Activated CD4-positive, alpha-beta T cell treated with anti-CD3 and anti-CD28 coated beads for 4 hours (primary cell): ENCODE measurements at places on chromosomes 13 and 19.

DNA sequence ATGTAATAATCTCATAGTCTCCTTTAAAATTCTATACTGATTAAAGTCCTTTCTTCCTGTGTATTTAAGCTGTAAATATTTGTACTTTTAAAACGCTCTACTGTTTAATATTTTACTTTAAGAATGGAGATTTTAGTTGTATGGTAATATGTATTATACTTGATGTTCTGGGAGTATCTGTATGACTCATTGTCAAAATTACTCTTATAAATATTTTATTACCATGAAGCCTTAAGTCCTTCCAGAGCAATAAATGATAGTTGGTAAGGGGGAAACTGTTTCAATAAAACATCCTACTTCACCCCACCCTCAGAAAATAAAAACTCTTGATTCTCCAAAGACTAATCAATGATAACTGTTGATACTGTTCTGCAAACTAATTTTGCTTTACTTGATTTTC is 6.4 kb downstream of the PCDH9 start:
- DNase-seq = no peak

- no peak for DNase-seq
Observed at GRCh38 chr13:113041896-113042295, 63.7 kb upstream of the F7 start.

- DNase-seq = peak; percentile 43
Observed at GRCh38 chr13:25901460-25902376, 150.1 kb downstream of the SHISA2 start.

DNA sequence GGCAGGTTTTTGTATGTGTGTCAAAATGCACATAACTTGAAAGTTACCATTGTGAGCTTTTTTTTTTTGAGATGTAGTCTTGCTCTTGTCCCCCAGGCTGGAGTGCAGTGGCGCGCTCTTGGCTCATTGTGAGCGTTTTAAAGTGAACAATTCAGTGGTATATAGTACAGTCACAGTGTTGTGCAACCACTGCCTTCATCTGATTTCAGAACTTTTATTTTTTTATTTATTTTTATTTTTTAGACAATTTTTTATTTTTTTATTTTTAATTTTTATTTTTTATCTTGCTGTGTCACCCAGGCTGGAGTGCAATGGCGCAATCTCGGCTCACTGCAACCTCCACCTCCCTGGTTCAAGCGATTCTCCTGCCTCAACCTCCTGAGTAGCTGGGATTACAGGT is 15.0 kb downstream of the SLC25A42 start:
- DNase-seq = no peak

GRCh38 chr13:35789335-35790165 is 313.1 kb upstream of the MAB21L1 start:
- DNase-seq = no peak

DNA sequence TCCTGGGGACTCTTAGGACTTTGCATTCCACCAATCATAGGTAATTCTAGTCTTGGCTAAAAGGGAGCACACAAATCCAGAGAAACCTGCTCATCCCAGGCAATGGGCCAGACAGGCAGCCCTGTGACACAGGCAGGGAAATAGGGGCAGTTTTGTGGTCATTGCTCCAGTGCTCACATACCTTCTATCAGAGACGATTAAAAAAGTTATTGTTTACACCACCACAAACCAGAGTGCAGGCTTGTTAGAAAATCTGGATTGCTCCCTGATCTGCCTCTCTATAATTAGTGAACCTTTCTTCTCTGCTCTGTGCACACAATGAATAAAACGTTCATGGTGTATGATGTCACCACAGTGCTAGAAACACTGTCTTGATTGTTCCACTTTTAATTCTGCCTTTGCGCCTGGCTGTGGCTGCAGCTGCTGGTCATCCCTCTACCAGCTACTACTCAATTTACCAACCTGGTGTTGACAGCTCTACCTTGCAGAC is 121.6 kb upstream of the SPATA13 start:
- DNase-seq = no peak

- no peak for DNase-seq
Observed at GRCh38 chr19:29882719-29883105, 59.3 kb upstream of the URI1 start.

DNA sequence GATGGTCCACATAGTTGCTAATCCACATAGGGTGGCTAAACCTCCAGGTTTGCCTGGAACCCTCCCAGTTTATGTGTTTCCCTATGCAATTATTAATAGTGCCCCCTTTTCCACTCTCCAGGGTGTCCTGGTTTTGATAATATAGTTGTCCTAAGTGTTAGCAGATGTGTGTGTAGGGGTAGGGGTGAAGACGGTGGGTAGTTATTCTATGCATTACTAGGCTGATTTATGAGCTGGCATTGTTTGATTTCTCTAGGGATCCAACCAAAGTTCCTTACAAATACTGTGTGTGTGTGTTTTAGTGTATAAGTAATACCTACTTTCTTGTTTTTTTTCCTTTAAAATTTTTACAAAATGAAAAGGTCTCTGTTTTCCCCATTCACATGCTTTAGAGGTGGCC is 21.1 kb downstream of the GTF2F2 start:
- DNase-seq = no peak

DNA sequence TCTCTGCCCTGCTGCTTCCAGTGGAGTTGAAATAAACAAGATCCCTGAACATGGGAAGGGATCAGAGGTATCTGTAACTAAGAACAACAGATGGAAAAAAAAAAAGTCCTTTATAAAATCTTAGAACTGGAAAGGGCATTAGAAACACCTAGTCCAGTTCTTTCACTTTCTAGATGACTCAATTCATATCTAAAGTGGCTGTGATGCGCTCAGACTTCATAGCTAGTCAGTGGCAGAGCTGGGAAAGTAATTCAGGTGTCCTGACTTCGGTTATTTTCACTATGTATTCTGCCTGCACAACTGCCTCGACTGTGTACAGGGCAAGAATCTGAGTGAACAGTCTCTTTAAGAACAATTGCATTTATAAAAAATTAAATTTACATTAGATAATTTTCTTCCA is 151.8 kb upstream of the TMTC4 start:
- no peak for DNase-seq

- no peak for DNase-seq
Observed at GRCh38 chr19:28294395-28294794, 918.6 kb downstream of the UQCRFS1 start.

GRCh38 chr19:18436671-18437490 is 1.1 kb downstream of the ISYNA1 start:
- DNase-seq = peak; percentile 66

- DNase-seq = no peak
Observed at GRCh38 chr13:109647053-109647452, 139.3 kb downstream of the IRS2 start.

GRCh38 chr13:51811046-51811445 is 7.1 kb upstream of the DHRS12 start:
- no peak for DNase-seq

DNA sequence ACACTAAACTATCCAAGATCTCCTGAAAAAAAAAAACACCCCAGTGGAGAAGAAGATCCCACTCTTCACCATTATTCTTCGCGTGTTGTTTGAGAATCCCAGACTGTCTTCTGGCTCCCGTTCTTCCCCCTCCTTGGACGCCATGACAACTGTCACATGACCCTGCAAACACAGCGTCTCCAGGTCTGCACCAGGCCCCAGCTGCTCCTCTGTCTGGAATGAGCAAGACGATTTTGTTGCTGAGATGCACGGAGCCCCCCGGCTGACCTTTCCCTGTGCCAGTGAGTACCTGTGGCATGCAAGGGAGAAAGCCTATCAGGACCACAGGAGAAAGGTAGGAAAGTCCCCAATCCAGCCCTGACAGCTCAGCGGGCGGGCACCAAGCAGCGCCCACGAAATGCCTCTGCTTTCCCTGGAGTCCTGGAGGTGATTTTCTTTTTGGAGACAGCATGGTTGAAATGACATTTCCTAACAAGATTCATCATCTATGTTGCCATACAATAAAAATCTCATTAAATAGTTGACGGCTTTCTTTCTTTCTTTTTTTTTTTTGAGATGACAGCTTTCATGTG is at the start of gene CFAP97D2:
Gene CFAP97D2 (plus strand): TSS at position 171 of the 572 bp plus-strand sequence. CDS start 74 bp downstream, at position 245.
- no peak for DNase-seq

GRCh38 chr19:46630586-46631205 is 5.3 kb downstream of the GNG8 start:
- no peak for DNase-seq

DNA sequence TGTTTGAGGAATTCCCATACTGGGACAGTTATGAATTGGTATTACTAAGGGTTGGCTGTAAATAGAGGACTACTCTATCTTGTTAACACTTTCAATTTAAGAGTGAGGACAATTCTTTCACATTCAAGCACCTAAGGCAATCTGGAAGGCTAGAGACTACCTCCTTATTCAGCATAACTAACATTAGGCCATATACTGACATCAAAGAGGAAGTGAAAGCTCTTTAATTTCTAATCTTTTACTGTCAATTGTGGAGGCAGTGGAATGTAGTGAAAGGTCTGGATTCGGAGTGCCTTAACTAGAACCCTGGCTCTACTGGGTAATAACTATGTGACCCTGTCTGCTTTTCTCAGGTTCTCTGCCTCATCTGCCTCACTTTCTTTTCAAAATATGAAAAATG is 134.0 kb downstream of the UFM1 start:
- no peak for DNase-seq

DNA sequence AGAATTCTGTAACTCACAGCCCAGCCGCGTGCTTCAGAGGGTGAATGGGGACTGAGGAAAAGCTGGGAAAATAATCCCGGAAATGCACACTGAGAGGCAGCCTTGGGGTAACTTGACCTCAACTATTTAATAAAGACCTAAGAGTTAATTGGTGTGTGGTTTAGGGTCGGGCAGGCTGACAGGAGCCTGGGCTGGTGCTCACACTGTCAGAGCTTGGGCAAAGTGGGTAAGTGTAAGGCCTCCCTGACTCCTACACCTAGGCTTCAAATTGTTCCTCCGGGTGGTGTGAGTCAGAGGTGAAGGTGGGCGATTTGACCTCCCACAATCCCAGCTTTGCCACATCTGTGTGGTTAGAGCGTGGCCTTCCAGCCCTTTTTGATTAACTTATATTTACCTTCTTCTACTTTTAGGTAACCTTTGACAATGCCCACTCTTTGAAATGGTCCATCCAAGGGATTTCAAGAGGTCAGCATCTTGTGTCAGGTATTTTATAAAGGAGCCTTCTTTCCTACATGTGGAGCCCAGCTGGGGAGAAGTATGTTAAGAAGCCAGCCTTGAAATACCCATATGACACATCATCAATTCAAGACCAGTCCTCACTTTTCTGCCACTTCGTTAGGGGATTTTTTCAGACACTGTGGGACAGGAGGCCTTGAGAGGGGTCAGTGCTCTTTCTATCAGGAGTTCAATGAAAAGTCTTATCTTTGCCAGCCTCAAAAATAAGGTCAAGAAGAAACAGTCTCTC is 114.2 kb downstream of the NUFIP1 start:
- DNase-seq = no peak

- DNase-seq = no peak
Observed at GRCh38 chr13:99351772-99352171, 44.6 kb upstream of the GPR183 start.

DNA sequence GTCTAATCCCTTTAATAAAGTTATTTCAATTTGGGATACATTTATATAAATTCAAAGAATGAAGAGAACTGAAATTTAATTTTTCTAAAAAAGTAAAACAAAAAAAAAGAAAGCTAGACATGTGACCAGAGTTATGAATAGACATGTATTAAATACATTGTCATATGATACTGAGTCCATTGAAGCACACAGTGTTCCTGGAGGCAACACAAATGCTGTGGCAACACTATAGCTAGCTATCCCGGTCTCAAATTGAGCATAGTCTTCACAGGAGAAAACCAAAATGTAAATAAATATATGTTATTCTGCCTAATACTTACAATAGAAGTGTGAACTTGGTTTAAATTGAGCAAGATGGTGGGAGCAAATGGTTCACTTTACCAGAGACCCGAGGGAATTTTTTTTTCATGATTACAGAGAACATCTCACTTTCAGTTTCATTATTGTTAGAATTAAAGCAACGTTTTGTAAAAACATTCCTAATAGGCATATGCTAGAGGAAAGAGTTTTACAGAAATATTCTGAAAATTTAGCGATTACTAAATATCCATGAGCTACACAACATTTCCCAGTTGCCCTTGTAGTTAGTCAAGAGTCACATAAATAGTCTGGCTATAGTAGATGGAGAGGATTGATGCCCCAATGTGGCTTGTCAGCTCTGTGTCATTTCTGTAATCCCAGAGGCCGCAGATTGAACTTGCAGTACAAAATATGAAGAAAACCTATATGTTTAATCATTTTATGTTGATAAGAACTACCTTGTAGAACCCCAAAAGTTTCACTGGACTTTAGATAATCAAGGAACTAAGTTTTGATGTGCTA is 775.7 kb upstream of the SPRY2 start:
- no peak for DNase-seq

- DNase-seq = no peak
Observed at GRCh38 chr13:43071824-43072223, 48.4 kb downstream of the DNAJC15 start.

GRCh38 chr13:87674247-87674738 is 3.1 kb downstream of the SLITRK5 start:
- DNase-seq = no peak

GRCh38 chr13:47092202-47092601 is 195.3 kb upstream of the HTR2A start:
- no peak for DNase-seq

DNA sequence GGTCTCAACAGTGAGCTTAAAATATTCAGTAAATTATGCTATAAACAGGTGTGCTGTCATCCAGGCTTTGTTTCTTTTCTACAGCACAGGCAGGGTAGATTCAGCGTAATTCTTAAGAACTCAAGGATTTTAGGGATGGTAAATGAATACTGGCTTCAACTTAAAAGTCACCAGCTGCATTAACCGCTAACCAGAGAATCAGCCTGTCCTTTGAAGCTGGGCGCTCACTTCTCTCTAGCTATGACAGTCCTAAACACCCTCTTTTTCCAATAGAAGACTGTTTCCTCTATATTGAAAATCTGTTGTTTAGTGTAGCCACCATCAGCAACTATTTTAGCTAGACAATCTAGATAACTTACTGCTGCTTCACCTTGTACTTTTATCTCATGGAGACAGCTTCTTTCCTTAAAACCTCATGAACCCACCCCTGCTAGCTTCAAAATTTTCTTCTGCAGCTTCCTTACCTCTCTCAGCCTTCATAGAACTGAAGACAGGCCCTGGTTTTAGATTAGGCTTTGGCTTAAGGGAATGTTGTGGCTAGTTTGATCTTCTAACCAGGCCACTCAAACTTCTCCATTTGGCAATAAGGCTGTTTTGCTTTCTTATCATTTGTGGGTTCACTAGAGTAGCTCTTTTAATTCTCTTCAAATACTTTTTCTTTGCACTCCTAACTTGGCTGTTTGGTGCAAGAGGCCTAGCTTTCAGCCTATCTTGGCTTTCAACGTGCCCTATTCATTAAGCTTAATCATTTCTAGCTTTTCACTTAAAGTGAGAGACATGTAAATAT is 89.5 kb downstream of the USP12 start:
- no peak for DNase-seq

DNA sequence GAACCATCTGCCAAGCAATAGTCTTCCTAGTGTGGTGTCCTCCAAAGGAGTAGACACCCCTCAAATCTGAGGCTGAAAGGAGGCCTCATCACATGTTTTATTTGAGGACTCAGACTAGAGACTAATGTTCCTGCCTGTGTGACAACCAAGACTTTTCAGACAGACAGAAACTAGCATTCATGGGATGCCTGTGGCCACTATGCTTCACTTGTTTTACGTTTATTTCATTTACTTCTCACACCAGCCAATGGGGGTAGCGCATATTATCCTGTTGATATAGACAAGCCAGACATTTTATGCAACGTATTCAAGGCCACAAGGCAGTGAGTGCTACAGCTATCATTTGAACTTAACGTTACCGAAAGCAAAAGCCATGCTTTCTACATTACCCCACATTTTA is 391.7 kb upstream of the HTR2A start:
- no peak for DNase-seq

- DNase-seq = peak; percentile 27
Observed at GRCh38 chr19:2332341-2333026, 4.0 kb downstream of the SPPL2B start.

GRCh38 chr19:53927739-53928138 is 18.7 kb downstream of the CACNG7 start:
- DNase-seq = peak; percentile 28
